Activated gamma-delta T cell treated with Interleukin-2 at 50 U/mL for 16 hours (primary cell): ENCODE measurements at places on chromosomes 3 and 15.

DNA sequence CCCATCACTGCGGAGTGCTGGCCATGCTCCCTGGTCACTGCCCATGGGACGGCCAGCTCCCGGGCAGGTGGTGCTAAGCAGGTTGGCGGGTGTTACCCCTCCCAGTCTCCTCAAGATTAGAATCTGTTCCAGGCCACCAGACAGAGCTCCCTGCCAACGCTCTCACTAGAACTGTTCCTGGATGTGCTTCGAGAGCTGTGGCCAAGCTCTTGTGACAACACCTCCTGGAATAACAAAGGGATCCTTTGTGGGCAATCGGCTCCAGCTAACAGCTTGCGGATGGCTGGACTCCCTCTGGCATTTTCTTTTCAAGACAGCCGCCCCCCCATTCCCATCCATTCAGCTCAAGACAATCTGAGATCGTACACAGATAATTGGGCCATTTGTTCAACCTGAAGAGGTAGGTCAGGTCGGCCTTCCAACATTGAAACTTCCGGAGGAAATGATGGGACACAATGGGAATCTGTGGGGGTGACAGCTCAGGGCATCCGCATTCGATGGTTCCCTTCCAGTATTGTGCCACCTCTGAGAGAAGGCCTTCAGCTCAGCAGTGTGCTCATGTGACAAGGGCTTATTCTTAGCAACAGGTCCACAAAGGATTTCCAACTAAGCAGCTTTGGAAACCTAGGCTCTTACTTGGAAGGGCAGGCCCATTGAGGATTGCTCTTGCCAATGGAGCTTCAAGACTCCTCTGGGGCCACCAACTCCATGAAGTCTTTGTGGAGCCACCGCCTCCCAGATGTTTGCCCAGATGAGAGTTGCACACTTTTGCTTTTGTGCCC lies 11.6 kb upstream of the EPHB3 start:
- no peak for DNase-seq

- DNase-seq, result no peak
Measured at GRCh38 chr3:106058475-106058874, 189.7 kb upstream of the CBLB start.

- DNase-seq, result no peak
Measured at GRCh38 chr3:24963762-24964625, 464.1 kb upstream of the RARB start.

GRCh38 chr3:111668888-111669488 lies 73.8 kb upstream of the ZBED2 start:
- DNase-seq, result no peak

DNA sequence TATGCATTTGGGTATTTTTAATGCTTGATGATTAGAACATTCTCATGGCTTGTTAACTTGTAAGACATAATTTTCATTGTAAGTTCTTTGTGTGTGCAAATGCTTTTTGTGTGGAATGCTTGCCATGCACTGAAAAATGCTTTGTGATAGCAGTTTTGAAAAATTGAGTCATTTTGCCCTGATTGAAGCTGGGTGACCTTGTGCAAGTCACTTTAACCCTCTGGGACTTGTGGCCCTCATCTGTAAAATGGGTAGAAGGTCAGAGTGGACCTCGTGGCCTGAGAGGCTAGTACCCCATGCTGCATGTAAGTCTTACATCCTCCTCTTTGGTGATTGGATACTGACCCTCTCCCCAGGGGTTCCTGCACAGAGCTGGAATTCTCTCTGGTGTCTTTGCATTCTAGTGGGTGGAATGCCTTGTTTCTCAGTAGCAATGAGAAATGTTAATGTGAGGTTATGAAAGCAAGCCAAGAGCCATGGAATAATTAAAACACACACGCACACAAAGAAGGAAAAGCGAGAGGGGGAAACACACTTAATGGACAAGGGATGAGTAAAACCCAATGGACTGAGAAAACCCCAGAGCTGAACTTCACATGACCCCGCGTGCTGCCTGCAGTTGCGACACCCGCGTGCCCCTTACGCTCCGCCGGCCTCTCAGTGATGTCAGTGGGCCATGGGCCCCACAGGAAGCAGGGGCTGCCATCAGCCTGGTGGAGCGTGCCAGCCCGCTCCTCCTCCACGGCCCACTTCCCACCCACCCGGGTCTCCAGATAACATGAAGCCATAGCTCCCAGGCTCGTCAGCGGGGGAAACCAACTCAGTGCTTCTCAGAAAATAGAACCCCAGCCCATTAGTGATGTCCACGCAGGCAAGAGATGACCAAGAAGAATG lies 44.0 kb downstream of the SMAD3 start:
- DNase-seq, result no peak

DNA sequence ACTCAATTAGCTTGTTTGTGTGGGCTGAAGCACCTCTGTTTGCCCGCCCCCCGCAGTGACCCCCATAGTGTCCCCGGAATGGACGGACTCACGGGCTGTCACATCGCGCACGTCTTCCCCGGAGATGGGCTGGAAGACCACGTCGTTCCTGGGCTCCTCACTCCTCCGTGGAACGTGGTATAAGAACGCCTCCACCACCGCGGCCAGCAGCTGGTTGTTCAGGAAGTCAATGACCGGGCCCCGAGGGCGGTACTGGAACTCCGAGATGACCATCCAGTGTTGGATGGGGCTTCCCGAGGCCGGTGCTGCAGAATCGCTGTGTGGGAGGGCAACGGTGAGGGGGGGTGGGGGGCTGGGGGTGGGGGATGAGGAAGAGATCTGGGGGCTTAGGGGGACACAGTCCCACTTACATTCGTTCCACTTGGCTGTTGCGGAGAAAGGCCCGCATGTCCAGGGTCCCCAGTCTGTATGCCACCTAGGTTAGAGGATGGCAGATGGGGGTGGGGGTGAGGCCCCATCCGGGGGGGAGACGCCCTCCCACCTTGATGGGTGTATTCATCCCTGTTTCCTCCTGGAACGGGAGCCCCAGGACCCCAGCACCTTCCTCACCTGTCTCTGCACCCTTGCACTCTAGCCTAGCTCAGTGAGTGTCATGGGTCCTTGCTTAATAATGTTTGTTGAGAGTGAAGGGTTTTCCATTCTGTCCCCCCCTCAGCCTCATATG lies 30.2 kb downstream of the MUC20 start:
- DNase-seq, result no peak

DNA sequence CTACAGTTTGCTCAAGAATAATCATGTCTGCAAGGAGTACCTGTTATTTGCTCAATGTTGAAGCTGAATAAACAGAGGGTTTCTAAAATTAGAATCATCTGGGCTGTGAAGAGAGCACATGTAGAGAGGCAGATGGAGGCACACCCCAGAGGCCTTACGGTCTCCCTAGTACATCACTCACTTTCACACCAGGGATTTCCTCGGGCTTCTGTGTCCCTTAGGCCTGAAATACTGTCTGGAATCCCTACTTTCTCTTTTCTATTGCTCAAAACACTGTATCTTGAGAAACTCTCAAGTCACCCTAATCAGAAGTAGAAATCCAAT lies 473.7 kb upstream of the ROBO2 start:
- DNase-seq, result no peak

- DNase-seq, result no peak
Measured at GRCh38 chr3:132236701-132237651, 80.2 kb upstream of the ACP3 start.

GRCh38 chr3:196621611-196622010 lies 17.9 kb upstream of the NRROS start:
- no peak for DNase-seq

DNA sequence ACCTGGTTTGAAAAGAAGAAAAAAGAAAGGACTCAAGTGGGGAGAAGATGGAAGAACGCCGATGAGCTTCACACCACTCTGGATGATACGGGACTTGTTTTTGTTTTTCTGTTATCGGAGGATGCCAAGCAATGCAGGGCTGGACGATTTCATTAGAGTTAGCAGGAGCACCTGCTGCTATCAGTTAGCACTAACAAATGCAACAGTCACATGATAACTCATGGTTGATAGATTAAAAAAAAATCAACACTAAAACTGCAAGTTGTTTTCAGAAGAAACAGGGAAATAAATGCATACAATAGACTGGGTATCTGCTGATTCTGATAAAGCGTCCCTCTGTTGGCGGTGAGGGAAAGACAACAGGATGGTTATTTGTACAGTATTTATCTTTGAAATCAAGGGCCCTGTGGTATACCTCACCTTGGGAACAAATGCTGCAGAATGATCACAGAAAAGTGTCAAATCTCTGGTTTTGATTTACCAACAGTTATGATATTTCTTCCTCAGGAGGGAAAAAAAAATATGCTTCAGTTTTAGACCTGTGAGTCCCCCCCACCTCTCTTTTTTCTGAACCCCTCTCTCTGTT lies 575.1 kb downstream of the FOXP1 start:
- no peak for DNase-seq

DNA sequence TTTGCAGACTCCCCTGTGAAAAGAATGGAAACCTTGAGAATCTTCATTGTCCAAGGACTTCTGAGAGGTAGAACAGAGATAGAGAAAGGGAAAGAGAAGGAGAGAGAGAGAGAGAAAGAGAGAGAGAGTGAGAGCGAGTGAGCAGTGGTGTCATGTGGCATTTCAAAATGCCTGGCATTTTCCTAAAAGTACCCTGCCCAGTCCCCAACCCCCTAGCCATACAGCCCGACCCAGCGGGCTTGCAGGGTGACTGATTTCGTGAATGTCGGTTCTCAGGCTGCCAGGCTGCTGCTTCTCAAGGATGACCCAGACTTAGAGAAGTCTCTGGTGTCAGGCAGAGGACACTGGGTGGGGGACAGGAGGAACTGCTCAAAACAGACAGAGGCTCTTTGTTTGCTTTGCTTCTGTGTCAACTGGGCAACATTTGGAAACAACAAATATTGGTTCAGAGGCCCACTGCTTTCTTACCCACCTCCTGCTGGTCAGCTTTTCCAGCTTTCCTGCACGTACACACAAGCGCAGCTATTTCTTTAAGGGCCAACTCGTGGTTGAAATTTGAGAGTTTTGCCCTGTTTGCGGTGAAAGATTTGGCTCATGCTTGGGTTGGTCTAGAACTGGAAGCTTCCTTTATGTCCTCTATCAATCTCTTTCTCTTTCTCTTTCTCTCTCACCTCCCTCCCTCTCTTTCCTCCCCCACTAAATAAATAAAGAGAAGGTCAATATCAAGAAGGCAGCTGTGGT lies 3.7 kb upstream of the TF start:
- no peak for DNase-seq

DNA sequence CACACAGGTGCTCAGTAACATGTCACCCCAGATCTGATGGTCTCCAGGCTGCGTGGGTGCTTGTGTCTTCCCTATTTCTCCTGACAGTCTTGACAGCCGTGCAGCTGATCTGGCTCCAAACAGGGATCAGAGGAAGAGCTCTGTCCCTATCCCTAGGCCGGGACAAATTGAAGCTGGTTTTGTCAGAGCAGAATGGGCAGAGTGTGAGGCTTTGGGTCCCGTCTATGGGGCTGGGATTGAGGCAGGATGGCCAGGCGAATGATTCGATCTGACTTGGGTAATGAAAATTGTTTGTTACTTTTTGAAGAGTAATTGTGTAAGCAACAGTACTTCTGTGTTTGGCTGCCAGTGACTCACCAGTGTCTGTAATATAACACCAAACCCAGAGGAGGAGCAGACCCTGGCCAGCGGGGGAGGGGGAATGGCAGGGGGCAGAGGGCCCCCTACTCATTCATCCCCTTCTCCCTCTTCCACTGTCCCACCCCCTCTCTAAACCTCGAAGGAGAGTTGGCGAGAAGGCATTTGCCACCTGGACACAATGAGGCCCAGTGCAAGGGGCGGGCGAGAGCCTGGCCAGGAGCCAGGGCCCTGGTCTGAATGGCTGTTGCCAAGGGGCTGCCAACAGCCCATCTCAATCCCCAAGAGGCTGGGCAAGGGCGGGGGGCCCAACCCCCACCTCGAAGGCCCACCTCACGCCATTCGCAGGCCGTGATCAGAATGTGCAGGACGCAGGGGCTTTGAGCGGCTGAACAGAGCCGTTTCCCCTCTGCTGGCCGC lies 4.9 kb upstream of the MAGEF1 start:
- DNase-seq, result no peak

DNA sequence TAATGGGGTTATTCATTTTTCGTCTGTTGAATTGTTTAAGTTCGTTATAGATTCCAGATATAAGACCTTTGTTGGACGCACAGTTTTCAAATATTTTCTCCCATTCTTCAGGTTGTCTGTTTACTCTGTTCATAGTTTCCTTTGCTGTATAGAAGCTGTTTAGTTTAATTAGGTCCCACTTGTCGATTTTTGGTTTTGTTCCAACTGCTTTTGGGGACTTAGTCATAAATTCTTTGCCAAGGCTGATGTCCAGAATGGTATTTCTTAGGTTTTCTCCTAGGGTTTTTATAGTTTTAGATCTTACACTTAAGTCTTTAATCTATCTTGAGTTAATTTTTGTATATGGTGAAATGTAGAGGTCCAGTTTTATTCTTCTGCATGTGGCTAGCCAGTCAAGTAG lies 58.9 kb upstream of the ZNF280D start:
- no peak for DNase-seq

GRCh38 chr3:15475161-15475560 lies 46.3 kb downstream of the COLQ start:
- DNase-seq, result no peak

GRCh38 chr15:78044407-78045155 lies 32.9 kb downstream of the TBC1D2B start:
- no peak for DNase-seq

- DNase-seq, result no peak
Measured at GRCh38 chr3:157741607-157742006, 238.4 kb upstream of the VEPH1 start.

DNA sequence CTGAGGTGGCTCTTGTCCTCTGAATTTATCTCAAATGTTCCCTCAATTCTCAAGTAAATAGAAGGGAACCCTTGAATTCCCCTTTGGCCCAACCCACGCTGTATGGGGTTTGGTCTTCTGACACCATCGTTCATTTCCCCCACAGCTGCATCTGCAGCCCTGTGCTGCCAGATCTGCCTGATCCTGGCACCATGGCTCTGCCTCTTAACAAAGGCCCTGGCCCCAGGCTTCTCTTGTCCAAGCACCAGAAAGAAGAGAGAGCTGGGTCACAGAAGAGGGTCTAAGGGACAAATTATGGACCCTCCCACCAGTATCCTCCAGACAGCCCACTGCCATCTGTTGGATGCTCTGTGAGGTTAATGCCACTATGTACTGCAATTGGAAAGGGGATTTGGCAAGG lies 1.8 kb downstream of the MAP1A start:
- no peak for DNase-seq

DNA sequence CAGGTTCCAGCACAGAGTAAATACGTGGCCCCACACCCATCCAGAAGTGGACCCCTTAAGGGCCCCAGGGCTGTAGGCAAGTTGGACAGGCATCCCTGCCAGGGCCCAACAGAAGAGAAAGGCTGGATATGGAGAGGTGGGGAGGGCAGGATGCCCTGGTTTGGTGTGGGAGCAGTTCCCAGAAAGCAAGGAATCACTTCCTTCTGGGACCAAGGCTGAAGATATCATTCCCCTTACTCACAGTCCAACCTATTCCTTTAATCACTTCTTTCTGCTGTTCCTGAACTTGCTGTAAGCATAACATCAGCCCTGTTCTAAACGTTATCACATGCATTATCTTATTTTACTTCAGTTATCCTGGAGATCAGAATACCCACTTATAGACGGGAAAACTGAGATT lies 6.1 kb upstream of the MESP2 start:
- DNase-seq, result no peak

GRCh38 chr3:53938645-53939044 lies 47.0 kb upstream of the SELENOK start:
- DNase-seq, result no peak

GRCh38 chr3:163474766-163475165 lies 1603.5 kb downstream of the SI start:
- DNase-seq, result no peak

GRCh38 chr3:3240986-3241385 lies 61.5 kb upstream of the CRBN start:
- DNase-seq, result no peak

- DNase-seq, result peak; percentile 62
Measured at GRCh38 chr3:111539351-111540331, 2.4 kb upstream of the CD96 start.

- DNase-seq, result no peak
Measured at GRCh38 chr3:39114456-39114855, 7.0 kb downstream of the TTC21A start.
